ENCODE measurements at places on chromosomes 12 and 14.
A peak's percentile ranks its signal among the peaks of the same experiment; 100 is the strongest.

DNA sequence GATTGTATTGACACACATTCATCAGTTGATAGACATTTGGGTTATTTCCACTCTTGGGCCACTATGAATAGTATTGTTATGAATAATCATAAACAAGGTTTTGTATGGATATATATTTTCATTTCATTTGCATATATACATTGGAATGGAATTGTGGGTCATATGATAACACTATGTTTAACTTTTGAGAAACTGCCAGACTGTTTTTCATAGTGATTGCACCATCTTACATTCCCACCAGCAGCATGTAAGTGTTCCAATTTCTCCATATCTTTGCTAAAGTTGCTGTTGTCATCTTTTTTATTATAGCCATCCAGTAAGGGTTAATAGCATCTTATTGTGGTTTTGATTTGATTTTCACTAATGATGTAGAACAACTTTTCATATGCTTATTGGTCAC lies 198.5 kb upstream of the PPFIA2 start:
- no peak for DNase-seq

DNA sequence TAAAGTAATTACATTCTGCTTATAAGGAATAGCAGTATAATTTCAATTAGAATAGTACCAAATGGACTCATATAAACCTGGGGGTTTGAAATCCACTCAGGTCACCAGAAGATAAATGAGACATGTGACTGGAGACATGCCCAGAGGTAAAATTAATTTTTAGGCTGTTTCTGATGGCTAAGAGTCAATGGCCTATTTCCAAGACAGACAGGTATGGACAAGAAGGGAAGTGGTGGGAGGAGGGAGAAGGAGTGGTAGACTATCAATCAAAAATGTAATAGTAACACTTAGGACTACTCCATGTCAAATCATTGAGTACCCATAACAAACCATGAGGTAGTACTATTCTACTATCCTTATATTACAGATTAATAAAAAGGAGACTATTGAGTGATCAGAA lies 544.0 kb downstream of the GALC start:
- DNase-seq, result no peak

- DNase-seq, result no peak
Observed at GRCh38 chr12:3863756-3864155, 9.4 kb downstream of the PARP11 start.

DNA sequence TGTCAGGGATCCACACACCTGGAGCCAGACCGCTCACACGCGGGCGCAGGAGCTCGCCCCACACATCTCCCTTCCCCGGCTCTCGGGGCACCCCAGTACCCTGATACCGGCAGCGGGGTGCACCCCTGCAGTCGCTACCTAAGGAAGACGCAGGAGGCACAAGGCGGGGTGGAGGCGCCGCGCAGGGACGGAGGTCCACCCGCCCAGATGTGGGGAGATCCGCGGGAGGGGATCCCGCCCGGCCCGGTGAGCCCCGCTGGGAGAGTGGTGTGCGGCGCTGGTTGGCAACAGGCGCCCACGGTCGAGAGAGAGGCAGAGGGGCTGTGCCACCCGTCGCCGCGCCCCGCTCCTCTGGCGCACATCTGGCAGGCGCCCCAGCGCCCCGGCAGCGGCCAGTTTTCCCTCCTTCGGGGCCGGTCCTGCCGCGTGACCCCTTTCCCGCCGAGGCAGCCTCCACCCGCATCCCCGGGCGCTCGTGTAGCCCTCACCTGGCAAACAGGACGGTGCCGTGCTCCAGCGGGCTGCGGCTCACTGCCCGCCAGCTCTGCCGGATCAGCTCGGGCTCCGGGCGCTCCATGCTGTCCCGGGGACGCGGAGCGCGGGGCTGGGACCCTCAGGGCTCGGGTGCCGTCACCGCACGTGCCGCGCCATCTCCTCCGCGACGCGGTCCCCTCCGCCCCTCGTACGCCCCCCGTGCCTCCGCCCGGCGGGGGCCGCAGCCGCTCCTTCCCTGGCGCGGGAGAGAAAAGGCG lies 469 bp downstream of the NGB start:
- no peak for DNase-seq

DNA sequence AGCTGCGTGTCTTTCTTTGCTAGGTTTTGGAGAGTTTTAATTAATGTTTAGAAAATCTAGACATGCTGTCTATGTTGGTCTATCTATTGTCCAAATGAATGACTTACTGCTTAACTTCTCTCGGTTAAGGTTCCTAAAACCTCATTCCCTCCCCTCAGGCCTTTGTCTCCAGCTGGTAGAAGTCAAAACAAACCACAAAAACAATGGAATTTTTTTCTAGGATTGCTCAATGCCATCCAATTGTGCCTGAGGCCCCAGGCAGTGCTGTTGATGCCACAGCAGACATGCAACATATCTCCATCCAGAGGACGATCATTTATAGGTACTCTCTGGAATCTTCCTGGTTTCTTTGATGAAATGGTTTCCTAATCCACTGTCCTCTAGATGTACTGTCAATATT lies 448.2 kb upstream of the TBX3 start:
- no peak for DNase-seq

- DNase-seq, result no peak
Observed at GRCh38 chr12:106025129-106025528, 113.6 kb downstream of the NUAK1 start.

- DNase-seq, result peak; percentile 92
Observed at GRCh38 chr12:2256453-2256852, 203.7 kb downstream of the CACNA1C start.

- no peak for DNase-seq
Observed at GRCh38 chr12:119594399-119594730, 791 bp downstream of the TMEM233 start.

DNA sequence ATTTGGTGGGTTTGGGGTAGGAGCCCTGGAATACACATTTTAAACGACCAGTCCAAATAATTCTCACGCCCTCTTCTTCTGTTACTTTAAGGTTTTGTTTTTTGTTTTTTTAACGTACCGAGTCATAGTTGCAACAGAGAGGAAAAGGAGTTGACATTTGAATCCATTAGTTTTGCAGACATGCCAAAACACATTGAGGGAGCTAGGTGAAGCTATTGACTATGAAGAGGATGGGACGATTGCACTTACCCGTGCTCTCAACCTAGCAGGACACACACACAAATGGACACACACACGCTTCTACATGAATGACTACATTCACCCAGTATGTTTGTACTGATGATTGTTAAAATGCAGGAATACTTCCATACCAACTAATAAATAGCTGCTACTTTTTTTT lies 54.3 kb upstream of the CIT start:
- DNase-seq, result no peak

DNA sequence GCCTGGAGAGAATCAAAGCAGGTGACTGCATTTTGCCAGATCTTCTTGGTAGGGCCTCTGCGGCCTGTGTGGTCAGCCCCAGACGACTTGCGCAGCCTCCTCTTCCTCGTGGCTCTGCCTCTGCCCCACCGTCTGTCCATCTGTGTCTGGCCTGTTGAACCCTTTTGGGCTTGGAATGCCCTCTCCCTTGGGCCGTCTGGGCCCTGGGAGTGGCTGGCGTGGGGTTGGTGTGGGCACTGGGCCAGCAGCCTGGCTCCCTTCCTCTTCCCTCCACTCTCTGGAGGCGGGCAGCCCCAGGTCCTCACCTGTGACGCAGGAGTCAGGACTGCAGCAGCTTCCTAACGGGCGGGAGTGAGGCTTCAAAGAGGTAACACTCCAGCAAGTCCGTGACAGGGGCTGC lies 9.7 kb upstream of the CCDC197 start:
- no peak for DNase-seq

- DNase-seq, result no peak
Observed at GRCh38 chr12:29561664-29562071, 64.2 kb upstream of the OVCH1 start.

- no peak for DNase-seq
Observed at GRCh38 chr14:64760916-64761315, 56.7 kb downstream of the PLEKHG3 start.
